Muscle of arm (tissue), 14 donors: ENCODE measurements at places on chromosomes 5 and 9.
A peak's percentile ranks its signal among the peaks of the same experiment; 100 is the strongest.

DNA sequence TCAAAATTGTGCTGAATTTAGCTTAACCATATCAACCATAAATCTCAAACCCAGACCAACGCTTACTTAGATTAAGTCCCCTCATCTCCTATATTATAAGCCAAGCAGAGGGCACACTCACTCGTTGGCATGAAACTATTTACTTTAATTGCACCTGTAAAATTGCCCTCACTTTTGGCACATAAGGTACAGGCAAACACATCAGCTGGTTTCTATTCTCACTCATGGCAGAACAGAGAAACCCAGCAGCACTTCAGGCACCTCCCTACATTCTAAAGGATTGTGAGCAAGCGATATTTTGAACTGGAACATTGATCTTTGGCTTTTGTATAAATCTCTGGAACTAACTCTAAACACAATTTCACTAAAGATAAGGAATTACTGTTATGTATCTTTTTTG lies 845.6 kb upstream of the CDH6 start:
- DNase-seq: no peak

DNA sequence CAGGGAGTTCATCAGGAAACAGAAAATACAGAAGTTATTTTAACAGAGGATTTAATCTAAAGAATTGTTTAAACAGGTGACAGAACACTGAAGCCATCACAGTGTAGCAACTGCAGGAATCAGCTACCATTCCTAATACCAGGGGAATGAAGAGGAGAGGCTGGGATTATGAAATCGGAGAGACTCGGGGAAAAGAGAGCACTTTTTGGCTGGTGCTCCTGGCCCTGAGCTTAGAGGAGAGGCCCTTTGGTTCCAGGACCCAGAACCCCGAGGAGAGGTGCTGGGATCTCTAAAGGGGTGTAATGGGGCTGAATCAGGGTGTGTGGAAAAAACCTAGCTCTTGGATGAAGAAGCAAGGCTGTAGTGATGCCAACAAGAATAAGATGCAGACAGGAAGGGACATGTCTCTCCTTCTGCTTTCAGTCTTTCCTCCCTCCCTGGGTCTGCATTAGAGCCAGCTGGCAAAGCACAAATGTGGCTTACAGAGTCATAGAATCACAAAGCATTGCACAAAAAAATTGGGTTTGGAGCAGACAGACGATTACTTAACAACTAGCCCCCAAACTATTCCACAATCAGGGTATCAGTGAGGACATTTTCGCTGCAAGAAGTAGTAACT lies 11.6 kb upstream of the SFXN1 start:
- DNase-seq: peak; percentile 60

- no peak for DNase-seq
These were observed 11.7 kb upstream of the OR1J2 start for GRCh38 chr9:122498883-122499288.

DNA sequence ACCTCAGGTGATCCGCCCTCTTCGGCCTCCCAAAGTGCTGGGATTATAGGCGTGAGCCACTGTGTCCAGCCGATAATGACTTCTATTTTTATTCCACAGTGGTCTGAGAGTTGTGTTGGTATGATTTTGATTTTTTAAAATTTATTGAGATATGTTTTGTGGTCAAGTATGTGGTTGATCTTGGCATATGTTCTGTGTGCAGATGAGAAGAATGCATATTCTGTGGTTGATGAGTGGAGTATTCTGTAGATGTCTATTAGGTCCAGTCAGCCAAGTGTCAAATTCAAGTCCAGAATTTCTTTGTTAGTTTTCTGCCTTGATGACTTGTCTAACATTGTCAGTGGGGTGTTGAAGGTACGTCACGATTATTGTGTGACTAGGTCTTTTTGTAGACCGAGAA lies 338.2 kb upstream of the TARS1 start:
- DNase-seq: no peak

- DNase-seq: no peak
These were observed 28.3 kb upstream of the APC start for GRCh38 chr5:112709416-112709815.

- peak; percentile 82 for DNase-seq
These were observed 364.6 kb downstream of the DMRT2 start for GRCh38 chr9:1414711-1415131.

DNA sequence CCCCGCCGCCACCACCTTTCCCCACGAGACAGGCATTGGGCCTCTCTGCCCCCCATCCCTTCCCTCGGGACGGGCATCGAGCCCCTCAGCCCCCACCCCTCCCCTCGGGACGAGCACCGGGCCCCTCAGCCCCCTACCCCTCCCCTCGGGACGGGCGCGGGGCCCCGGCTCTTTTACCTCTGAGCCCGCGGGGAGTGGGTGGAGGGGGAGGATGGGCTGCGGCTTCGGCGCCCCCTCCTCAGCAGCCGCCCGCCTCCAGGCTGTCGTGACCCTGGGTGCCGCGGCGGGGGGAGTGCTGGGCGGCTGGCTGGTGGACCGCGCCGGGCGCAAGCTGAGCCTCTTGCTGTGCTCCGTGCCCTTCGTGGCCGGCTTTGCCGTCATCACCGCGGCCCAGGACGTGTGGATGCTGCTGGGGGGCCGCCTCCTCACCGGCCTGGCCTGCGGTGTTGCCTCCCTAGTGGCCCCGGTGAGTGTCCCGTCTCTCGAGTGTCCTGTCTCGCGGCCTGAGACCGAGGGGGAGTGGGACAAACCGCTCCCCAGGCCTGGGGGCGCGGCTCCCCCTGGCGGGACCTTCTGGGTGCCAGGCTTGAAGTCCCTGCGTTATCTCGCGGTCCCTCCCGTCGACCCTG lies 791 bp downstream of the SLC2A8 start:
- peak; percentile 38 for DNase-seq

GRCh38 chr5:64869419-64869818 lies 100.7 kb downstream of the CWC27 start:
- no peak for DNase-seq

GRCh38 chr5:168447808-168448207 lies 38.5 kb upstream of the RARS1 start:
- no peak for DNase-seq

DNA sequence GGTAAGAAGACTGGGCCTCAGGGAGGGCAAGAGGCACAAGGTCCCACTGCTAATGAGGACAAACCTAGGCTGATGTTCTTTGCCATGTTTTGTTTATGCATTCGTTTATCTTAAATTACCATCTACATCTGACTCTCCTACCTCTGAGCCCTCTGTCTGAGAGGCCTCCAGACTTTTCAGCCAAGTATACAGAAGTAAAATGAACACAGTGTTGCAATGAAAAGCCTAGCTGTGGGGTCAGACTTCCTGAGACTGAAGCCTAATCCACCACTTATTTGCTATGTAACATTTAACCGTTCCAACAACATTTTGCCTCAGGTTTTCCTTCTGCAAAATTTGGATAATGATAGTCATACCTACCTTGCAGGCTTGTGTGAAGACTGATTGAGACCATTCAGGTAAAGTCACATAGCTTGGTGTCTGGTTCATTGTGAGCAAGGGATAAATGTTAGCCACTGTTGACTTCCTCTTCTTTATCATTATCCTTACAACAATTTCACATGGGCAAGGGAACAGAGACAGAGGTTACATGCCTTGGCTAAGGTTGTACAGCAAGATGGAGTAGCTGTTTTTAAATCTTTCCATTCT lies 374.9 kb upstream of the CLINT1 start:
- no peak for DNase-seq

GRCh38 chr5:76219636-76220035 lies 136.5 kb downstream of the SV2C start:
- no peak for DNase-seq

- DNase-seq: no peak
These were observed 162.5 kb upstream of the GAS1 start for GRCh38 chr9:87109851-87110250.

- no peak for DNase-seq
These were observed 336.7 kb upstream of the CLINT1 start for GRCh38 chr5:158195416-158196210.

DNA sequence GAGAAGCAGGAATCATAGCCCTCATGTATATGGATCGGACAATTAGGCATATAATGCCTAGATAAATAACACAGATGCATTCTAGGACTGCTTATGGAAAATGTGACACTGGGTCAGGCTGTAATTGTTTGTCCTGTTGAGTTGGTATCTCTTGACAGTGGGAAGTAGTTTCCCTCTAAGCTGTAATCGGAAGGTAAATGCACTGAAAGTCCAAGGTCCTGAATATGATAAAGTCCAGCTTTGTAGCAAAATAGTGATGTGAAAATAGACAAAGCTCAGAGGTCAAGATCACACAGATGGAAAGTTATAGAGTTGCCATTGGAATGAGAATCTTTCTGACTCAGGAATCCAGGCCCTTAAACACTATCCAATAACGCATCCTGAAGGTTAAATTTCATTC lies 214.2 kb downstream of the GABRB2 start:
- DNase-seq: no peak

- no peak for DNase-seq
These were observed 46.0 kb upstream of the CDKN2B start for GRCh38 chr9:22055090-22055489.

DNA sequence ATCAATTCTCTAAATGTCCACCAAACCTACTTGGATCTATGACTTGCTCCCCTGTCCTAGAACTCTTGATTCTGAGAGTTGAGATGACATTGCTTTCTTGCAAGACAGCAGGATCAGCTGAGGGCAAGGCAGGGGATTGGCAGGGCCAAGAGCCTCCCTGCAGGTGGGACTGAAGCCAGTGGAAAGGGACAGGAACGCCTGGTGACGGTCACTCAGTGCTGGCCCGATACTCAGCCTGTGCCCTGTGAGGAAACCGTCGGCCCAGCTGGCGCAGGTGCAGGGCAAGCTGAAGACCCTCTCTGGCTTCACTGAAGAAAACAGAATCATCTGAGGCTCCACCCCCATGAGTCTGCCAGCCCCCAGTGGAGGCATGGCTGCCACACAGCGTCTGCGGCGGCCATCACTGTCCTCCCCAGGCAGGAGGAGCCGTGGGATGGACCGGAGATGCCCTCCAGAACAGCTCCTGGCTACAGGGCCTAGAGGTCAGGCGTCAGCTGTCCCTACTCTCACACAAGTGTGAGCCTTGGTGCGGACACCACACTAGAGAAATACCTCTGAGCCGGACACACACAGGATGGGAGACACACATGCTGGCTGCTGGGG lies 14.7 kb downstream of the UBAC1 start:
- DNase-seq: no peak

DNA sequence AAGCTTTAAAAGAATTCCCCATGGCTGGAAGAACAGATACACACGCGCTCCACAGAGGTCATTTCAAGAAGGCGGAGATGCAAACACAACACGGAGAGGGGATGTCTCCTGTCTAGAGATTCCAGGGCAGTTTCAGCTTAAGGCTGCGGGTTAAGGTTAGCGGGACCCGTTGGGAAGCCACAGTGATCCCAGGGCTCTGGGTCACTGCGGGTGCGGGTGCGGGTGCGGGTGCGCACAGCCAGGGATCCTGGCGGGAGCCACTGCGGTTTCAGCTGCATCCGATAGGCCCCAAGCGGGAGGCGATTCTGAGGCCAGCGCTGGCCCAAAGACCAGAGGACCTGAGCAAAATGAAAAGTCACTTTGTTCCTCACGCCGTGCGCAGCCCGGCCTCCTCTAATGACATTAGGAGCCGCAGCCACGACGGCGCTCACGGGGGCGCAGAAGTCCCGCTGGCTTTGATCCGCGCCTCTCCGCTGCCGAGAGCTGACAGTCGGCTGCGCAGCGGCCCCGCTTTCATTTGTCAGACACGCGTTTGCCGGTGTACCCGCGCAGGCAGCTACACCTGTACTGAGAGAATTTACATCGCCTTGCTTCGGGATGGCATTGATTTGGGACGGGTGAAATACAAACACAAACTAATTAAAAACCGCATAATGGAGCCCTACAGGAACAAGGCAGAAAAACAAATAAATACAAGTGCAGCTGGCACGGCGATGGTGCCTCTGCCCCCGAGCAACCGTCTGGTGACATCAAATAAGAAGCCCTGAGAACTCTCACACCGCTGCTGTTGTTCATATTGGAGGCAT lies 5.3 kb upstream of the IRX1 start:
- DNase-seq: no peak

GRCh38 chr5:134226441-134227192 lies 744 bp upstream of the PPP2CA start:
- DNase-seq: no peak

DNA sequence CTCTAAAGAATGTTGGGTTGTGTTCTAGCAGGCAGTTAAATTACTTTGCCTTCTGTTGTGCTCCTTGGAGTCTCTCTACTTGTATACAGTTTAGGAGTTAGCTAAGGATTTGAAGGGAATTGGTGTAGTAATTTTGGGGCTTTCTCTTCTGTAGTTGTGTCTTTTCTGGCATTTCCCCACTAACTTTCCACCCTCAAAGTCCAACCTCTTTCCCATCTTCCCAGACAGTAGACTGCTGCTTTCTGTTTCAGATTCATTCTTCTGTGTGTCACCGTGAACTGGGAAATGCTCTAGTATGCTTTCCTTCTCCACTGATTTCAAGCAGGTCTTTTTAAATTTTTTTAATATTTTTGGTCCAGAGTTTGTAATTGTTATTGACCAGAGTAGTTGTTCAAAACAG lies 4.5 kb upstream of the ANGPTL2 start:
- DNase-seq: no peak

- no peak for DNase-seq
These were observed 1.8 kb downstream of the LHX6 start for GRCh38 chr9:122226758-122227574.

- DNase-seq: no peak
These were observed 535.8 kb downstream of the SEMA5A start for GRCh38 chr5:9009931-9010651.

GRCh38 chr5:63127054-63127453 lies 548.4 kb downstream of the LRRC70 start:
- no peak for DNase-seq
